Stimulated activated CD4-positive, alpha-beta T cell treated with anti-CD3 and anti-CD28 coated beads, Interleukin-2, amount 100 ng/mL, for 24 hours (primary cell): ENCODE measurements at places on chromosomes 11 and 22.

GRCh38 chr11:46527591-46528130, 66.2 kb downstream of the AMBRA1 start:
- DNase-seq, result no peak

DNA sequence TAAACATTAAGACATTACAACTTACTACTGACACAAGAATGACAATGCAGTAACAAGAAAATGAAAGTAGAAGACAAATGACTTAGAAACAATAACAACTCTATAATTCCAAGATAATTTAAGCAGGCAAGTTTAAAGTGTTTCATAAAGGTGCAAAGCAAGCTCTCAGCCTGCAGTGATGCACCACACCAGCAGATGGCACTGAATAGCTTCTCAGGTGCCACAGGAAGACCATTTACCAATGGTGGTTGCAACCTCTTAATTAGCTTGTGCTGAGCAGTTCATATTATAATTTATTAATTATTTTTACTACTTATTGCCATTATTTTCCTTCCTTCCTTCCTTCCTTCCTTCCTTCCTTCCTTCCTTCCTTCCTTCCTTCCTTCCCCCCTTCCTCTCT, 60.6 kb downstream of the NXPE2 start:
- peak; percentile 51 for DNase-seq

DNA sequence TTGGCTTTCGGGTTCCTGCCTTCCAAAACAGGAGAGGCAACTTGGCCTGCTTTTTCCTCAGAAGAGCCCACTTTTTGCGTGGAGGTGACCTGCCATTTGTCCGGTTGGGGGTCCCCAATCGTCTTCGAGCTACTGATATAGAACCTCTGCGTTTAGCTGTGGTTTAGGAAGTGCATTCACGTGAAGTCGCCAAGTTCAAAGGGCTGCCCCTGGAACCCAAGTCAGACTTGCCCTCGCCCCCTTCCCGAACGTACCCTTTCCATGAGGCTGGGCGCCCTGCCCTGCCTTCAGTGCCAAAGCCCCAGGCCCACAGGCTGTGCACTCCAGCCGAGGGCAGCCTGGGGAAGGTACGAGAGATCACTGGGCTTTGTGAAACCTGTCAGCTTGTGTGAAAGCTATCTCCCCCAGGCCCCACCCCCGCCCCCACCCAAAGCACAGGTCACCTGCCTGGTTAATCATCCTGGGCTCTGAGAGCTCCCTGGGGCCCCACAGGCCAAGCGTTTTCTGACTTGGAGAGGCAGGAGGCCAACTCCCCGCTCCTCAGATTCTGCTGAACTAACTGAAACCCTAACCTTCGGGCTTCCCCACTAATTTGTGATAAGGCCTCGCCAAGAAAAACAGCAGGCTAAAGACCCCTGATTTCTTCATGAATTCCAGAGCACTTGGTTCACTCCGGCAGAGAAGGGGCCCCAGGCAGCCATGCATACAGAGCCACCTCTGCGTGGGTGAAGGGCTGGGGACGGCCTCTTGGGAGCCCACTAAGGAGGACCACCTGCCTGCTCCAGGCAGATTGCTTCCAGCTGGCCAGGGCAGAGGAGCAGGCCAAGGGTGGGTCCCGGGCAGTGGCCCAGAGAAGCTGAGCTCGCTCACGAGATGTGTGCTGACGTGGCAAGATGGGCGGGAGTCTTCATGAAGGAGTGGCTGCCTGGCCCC, 25.8 kb upstream of the KCNQ1OT1 start:
- no peak for DNase-seq

DNA sequence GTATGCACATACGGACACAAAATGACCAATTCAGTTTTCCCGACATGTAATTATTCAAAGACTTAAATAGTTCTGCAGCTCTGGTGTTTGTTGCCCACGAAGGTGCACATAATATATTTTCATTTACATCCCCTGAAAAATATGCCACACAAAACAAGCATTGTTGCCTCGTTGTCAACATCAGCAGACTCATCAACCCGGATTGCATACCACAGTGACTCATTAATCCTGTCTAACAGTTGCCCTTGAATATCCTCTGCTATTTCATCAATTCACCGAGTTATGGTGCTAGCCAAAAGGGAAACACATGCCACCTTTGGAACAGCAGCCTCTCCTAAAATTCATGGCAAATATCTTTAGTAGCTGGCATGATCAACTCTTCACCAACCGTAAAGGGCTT, 582.2 kb downstream of the LRRC4C start:
- no peak for DNase-seq

DNA sequence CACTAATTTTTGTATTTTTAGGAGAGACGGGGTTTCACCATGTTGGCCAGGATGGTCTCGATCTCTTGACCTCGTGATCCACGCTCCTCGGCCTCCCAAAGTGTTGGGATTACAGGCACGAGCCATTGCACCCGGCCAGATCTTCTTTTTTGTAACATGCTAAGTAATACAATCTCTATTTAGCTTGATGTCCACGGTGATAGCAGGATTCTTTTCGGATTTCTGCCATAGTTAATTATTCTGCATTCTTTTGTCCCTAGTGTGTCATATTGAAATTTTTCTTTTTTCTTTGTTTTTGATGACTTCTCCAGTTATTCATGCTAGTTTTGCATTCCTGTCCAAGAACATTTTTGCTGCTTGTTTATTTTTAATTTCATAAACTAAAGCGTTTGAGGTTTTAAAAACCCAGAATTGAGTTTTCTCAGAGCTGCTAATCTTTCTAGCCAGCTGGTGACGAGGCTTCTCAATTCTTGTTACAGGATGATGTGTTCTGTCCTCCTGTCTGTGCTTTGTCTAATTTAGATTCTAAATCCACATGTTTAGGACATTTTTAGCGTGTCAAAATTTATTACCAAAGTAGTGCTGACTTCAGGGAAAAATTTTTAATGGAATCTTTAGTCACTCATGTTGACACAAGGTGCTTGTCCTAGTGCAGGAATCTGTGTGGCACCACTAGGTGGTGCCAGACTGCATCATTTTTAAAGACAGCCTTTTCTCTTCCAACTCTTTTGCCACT, 21.8 kb downstream of the NF2 start:
- peak; percentile 40 for DNase-seq

- no peak for DNase-seq
Measured at GRCh38 chr22:48070760-48071159, 1308.3 kb downstream of the TBC1D22A start.

DNA sequence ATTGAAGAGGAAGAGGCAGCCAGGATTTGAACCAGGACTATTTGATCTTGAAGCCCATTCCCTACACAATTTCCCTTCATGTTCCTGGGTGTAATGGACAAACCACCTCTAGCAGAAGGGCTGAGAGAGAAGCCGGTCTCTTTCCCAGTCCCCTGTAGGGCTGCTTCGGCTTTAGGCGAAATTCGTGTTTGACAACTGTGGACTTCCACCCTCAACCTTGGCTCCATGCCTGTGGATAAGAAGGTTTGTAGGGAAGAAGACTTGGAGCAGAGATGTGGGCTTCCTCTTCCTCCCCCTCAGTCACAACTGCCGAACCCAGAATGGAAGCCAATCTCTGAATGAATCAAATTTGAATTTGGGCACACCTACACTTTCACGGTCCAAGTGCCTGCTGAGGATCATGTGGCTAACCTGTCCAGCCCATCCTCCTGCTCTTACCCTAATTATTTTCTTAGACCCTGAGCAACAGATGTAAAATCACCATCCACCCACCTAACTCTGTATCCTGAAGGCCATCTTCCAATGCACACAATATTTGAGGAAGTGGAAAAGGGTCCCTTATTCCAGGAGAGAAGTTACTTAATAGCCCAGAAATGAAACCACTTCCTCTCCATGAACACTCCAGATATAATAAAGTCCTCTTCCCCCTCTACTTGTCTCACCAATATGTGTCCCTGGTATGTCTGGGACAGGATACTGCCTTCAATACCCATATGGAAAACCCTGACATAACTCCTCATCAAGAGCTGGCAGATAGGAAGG, 10.1 kb upstream of the SCN2B start:
- no peak for DNase-seq

GRCh38 chr11:10388574-10388973, 66.5 kb upstream of the AMPD3 start:
- DNase-seq, result no peak

GRCh38 chr11:67265633-67266448, 432 bp upstream of the GRK2 start:
- peak; percentile 84 for DNase-seq

DNA sequence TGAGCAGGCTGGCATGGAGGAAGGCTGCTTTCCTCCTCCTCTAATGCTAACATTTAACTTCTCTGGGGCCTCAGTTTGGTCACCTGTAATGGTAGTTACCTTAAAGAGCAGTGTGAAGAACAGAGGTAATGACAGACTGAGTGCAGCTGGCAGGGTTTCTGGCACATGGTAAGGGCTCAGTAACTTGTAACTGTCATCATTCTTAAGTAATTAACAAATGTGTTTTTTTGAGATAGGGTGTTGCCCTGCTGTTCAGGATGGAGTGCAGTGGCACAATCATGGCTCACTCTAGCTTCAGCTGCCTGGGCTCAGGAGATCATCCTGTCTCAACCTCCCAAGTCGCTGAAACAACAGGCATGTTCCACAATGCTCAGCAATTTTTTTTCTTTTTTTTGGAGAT, 242.0 kb upstream of the SYN3 start:
- DNase-seq, result no peak

DNA sequence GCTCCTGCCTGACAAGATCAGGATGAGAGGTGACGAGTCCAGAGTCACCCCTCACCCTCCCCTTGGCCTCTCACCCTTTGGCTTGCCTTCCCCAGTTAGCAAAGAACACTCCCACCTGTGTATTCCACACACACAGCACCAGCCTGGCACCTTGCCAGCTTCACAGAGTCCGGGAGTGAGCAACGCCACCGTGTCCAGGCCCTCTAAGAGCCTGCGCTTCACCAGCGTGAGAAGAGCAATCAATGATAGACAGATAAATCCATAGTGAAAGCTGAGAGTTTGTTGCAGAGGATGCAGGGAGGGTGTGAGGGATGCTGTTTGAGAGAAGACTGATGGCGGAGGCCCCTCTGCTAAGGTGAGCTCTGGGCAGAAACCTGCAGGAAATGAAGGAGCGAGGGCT, 404.5 kb downstream of the LARGE1 start:
- no peak for DNase-seq

DNA sequence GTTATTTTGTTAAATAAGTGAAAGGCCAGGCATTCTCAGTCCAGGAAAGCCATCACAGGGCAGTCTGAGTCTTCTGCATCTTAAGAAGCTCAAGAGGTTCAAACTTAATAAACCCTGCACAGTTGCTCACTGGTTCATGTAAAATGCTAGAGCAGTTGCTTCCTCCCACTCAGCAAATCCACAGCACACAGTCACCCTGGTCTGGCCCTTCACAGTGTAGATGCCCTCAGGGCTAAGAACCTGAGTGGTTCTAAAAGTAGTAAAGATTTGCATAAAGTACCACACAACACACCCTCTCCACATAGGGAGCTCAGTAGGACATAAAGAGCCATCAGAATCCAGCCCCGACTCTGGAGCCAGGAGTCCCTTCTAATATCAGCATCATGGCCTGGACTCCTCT, 58.7 kb downstream of the ZNF280B start:
- DNase-seq, result no peak

- no peak for DNase-seq
Measured at GRCh38 chr22:21698430-21699329, 32.9 kb downstream of the PPIL2 start.

DNA sequence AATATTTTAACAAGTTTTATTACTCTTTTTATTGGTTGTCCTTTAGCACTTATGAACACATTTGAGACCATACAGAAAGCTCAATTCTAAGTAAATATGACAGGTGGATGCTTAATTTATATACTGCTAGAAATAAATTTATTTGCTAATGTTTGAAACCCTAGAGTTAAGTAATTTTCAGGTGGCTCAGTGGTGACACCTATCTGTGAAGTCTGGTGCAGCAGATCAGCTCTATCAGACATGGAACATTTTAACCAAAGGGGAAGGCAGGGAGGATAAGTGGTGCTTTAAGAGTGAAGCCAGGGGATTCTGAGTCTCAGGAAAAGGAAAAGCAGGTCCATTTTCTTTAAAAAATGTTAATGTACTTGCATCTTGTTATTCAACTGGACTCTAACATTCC, 175.8 kb downstream of the DSCAML1 start:
- DNase-seq, result peak; percentile 16

DNA sequence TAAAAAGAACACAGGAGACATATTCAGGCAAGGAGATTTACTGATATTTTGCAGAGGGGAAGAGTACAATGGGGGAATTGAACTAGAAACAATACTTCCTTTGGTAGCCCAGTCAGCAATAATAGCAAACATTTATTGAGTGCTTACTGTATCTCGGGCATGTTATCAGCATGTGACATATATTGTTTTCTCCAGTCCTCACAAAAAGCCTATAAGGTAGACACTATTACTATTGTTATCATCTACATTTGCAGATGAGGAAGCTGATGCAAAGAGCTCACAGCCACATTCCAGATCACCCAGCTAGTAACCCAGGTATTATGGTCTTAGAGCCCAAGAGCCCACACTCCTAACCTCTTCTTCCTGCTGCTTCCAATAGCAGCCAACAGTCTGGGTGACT, 27.9 kb downstream of the NAV2 start:
- no peak for DNase-seq

DNA sequence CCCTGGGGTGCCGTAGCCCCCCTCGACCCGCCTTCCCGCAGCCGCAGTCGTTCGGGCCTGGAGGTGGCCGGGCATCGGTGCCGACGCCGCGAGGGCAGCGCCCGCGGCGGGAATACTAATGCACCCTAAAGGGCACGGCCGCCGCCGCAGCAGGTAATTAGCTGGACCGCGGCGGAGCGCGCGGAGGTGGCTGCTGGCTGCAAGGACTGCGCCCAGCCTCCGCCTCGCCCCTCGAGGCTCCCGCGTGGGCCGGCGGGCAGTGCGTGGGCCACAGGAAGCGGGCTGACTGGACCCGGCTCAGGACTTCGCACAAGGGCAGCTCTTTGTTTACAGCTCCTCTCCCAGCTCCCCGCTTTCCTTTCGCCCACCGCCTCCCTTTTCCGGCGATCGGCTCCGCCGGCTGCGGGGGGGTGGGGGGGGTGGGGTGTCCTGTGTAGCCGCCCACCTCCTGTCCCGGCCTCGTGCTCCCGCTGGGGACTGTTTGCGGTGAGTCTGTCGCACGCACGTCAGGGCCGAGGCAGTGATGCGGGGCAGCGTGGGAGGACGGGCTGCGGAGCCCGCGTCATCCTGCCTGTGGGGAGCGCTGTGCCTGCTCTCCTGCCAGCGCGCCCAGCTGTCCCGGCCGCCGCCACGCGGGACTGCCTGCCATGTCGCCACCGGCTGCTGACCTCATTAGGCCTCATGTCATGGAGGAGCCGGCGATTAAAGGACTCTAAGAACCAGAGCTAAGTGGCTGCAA, 53.2 kb downstream of the GRIK4 start:
- DNase-seq, result peak; percentile 34

DNA sequence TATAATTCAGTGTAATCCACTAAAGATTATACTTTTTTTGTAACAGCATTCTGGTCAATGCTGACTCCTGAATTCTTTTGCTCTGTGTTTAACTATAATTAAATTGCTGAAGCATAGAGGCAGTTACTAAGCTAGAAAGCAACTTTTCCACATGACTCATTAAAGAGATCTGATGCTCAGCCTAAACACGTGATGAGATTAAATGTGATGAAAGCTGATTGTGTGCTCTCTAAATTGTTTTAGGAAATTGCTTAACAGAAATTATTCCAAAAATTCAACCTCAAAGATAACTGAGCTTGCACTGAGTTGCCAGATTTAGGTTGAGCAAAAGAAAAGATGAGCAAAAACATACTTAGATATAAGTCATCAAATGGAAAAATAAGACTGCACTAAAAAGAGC, 1033.6 kb downstream of the FAM181B start:
- DNase-seq, result no peak
